ENCODE measurements at places on chromosomes 11 and 22.

GRCh38 chr11:104665641-104666040 is 232.6 kb downstream of the CASP12 start:
- no peak for DNase-seq

DNA sequence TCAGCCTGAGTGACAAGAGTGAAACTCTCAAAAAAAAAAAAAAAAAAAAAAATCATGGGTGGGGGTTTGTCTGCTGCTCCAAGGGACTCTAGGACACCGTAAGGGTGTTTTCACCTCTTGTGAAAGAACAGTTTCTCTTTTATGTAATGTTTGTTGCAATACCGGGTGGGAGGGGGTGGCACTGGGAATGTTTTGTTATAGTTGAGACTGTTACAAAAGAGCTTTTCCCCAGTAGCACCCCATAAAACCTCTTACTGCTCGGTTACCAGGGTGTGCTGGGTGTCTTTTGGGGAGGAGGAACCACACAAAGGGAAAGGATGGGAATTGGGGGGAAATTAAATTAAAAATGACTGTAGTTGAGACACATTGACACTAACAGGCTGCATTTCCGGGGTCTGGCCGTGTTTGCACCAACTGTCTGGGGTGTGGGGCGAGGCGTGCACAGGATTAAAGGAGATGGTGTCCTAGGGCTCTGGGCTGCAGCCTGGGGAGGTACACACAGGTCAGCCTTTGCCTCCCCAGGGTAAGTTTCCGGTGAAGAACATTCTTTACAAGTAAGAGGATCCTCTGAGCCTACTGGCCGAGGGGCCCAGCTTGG is 1.6 kb downstream of the NFAM1 start:
- no peak for DNase-seq

GRCh38 chr11:17572359-17572690 is 25.3 kb downstream of the OTOG start:
- DNase-seq: no peak

- DNase-seq: no peak
These were observed 8.5 kb downstream of the BIK start for GRCh38 chr22:43118953-43119458.

GRCh38 chr11:20113149-20113438 is 47.2 kb downstream of the DBX1 start:
- no peak for DNase-seq

- DNase-seq: no peak
These were observed 51.7 kb downstream of the FLI1 start for GRCh38 chr11:128745311-128746136.

DNA sequence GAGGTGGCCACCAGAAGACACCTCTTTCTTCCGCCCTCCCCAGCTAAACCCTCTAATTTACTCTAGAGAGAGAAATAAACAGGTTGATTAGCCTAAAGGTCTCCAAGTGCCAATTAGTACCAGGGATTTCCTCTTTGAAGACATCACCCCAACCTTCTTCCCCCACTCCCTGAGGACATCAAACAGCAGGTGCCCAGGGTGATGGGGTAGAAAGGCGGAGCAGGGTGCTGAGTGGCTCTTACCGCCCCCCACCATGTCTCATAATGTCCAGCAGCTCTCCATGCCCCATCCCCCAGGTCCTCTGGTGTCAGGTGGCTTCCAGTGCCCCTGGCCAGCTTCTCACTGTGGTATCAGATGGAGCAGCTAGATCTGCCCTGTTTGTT is 5.3 kb upstream of the GNAZ start:
- DNase-seq: peak; percentile 11

- DNase-seq: peak; percentile 59
These were observed 5.7 kb downstream of the FTH1 start for GRCh38 chr11:61961570-61962212.

- DNase-seq: peak; percentile 74
These were observed 99.5 kb downstream of the CCDC81 start for GRCh38 chr11:86473991-86474833.

- DNase-seq: no peak
These were observed 20.6 kb downstream of the MORC2 start for GRCh38 chr22:30947816-30948454.

- DNase-seq: no peak
These were observed 94.2 kb downstream of the FAR1 start for GRCh38 chr11:13762718-13763117.

DNA sequence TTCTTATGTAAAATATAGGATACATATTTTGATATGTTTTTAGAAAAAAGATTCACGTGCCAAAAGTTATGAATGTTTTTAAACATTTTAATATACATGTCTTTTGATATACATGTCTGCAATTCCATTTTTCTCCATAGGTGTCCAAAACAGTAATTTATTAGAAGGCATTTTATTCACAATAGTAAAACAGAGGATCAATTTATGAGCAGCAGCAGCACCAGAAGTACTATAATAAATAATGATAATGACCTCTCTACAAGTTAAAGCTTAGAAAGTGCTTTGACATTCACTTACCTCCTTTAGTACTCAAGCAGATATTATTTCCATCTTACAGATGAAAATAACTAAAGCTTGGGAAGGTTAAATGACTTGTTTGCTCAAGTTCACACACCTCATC is 96.7 kb upstream of the DBX1 start:
- no peak for DNase-seq

- no peak for DNase-seq
These were observed 223.4 kb upstream of the PITPNB start for GRCh38 chr22:28142361-28142961.

GRCh38 chr11:59172345-59173079 is 580 bp downstream of the DTX4 start:
- DNase-seq: peak; percentile 50

DNA sequence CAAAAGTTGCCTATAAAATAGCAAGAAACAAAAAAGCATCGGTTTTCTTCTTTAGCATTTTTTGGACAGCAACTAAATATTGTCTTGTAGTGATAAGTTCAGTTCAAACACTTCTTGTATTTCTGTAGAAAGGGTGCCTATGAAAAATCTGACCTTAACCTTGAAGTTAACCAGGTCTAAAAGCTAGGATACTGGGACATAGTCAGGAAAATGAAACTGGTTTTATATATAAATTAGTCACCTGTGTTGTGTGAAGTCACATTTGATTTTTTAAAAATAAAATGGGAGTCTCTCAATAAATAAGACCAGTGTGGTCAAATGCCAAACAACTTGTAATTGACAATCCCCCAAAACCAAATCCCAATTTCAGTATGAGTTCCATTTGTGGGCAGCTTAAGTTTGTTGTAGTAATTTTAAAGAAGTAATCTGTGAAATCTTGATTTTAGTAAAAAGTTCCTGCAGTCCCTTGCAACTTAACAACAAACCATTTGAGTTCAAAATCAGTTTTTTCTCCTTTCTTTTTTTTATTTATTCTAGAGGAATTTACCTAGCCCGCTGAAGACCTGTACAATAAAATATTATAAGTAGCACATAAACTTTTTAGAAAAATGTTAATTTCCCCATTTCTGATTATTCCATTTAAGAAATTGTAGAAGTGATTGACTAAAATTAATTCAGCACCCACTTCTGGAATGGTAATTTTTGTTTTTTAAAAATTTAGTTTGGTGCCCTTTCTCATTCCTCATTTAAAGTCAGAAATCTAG is 84.5 kb upstream of the PPARA start:
- no peak for DNase-seq

GRCh38 chr11:26806219-26806618 is 84.4 kb upstream of the SLC5A12 start:
- no peak for DNase-seq

DNA sequence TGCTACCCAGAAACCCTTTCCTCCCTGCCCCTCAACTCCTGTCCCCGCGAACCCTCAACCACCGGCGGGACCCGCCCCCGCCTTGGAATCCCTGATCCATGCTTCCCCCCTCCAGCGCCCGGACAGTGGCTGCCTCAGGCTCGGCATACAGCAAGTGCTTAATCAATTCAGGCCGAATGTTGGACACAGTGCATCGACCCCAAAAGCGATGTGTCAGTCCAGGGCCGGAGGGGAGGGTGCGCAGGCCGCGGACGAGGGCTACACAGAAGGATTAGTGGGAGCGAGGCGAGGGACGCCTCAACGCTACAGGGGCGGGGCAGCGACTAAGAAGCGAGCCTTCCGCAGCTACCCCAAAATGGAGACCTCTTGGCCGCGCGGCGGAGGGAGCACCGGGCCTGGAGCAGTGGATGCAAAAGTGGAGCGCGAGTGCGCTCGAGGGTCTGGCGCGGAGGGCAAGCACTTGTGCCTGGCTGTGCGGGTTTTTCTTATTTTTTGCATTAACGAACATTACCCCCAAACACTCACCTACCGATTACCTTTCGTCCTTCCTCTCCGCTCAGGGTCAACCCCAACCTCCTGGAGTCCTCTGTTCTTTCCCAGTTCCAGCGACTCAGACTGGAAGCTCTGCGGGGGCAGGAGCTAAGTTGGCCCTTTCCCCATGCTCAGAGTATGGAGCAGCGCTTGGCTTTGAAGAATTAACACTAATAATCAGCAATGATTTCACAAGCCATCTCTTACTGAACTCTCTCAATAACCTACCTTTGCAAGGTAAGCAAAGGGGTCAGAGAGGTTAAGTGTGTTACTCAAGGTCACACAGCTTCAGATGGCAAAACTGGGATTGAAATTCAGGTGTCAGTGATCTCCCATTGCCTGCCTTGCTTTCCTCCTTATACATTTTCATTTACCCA is 30.0 kb upstream of the WNT11 start:
- DNase-seq: peak; percentile 80

- DNase-seq: no peak
These were observed 15.1 kb upstream of the THRSP start for GRCh38 chr11:78048561-78048960.

- no peak for DNase-seq
These were observed 76.7 kb downstream of the TRIM29 start for GRCh38 chr11:120061036-120061760.

- no peak for DNase-seq
These were observed 81.3 kb upstream of the ARHGAP20 start for GRCh38 chr11:110793556-110793955.

DNA sequence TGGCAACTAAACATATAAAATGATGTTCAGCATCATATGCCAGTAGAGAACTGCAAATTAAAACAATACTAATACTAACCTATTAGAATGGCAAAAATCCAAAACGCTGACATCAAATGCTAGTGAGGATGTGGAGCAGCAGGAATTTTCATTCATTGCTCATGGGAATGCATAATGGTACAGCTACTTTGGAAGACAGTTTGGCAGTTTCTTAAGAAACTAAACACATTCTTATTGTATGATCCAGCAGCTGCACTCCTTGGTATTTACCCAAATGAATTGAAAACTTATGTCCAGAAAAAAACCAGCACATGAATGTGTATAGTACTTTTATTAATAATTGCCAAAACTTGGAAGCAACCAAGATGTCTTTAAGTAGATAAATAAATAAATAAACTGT is 258.0 kb downstream of the TENM4 start:
- DNase-seq: no peak

DNA sequence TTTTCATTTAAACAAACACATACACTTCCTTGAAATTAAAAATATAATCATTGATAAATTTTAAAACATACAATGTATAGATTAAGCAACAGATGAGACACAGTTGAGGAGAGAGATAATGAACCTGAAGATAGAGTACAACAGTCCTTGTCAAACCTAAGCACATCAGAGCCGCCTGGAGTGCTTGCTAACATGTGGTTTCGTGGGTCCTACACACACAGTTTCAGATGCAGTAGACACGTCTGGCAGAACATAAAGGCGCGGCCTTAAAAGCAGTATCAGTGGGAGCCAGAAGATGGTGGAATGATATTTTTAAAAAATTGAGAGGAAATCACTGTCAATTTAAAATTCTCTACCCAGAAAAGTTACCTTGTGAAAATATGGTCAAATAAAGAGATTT is 134.4 kb downstream of the MPPED1 start:
- no peak for DNase-seq

- DNase-seq: no peak
These were observed 119.1 kb downstream of the NAT10 start for GRCh38 chr11:34224434-34224966.

GRCh38 chr22:32717337-32718240 is 83.9 kb upstream of the TIMP3 start:
- no peak for DNase-seq

DNA sequence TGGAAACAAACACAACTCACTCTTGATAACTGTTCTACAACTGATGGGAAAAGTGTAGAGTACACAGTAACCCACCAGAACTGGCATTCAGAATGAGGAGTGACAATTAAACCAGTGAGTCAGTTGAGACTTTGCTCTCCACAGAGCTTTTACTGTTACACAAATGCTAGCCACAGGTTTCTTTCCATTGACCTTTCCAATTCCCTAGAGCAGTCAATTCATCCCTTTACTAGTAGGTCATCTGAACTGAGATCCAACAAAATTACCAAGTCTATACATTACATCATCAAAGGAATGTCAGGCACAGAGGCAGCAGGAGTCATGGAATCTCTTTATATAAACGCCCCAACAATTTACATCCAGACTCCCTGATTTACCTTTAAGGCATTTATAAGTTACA is 65.9 kb downstream of the PHF21A start:
- no peak for DNase-seq

DNA sequence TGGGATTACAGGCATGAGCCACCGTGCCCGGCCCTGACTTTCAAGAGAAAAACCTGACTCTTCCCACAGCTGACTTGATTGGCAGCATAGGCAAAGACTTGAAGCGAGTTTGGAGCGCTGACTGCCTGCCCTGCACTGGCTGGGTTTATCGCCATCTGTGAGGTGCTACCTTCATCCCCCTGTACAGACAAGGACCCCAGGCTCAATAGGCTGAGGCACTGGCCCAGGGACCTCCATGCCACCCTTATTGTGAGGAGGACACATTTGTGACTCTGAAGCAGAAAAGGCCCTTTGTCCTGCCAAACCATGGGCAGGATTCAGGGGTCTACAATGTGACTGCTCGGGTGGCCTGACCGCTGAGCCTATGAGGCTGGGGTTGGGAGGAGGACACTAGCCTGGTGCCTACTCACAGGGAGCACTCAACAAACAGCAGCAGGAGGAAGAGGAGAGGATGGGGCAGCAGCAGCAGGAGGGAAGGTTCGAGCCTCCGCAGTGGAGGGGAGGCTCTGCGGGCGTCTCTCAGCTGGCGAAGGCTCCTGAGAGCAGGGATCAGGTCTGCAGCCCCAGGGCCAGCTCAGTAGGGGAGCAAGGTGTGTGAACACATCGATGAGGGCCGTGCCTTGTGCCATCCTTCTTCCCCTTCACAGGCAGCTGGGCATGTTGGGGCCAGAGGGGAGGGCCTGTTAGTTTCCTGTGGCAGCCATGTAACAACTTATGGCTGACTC is 72.9 kb upstream of the WNT7B start:
- DNase-seq: peak; percentile 66

GRCh38 chr11:12629601-12630313 is 44.5 kb upstream of the TEAD1 start:
- DNase-seq: no peak

GRCh38 chr11:116062490-116063171 is 558.4 kb upstream of the CADM1 start:
- DNase-seq: no peak

- DNase-seq: peak; percentile 12
These were observed 91.7 kb upstream of the SHISAL1 start for GRCh38 chr22:44404341-44405020.

DNA sequence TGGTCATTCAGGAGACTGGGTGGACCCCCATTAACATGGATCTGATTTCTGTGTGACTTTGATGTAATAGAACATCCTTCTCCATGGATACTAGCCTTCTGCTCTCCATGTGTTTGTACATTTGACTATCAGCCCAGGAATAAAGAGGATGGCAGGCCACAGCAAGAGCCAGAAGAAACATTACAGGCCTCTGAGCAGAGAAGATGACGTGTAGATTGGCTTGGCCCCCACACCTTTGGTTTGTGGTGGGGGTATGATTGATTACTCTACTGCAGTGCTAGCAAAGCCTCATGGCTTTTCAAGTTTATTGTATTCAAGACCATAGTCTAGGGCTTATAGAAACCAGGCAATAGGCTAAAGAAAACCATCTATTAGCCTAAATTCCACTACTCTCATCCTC is 77.0 kb downstream of the GRAMD1B start:
- no peak for DNase-seq

Measured in aorta (tissue), 5 donors.